ENCODE measurements at places on chromosomes 16 and 17. TPM values are rescaled to one million over a fixed set of nuclear protein-coding genes. Genes with fewer than 3 reads are reported as not detected.

GRCh38 chr17:77409282-77410161 lies 268.8 kb downstream of the SEC14L1 start:
- DNase-seq, result peak; percentile 90

GRCh38 chr17:1095090-1095852 lies 84.5 kb downstream of the ABR start:
- DNase-seq, result peak; percentile 80

DNA sequence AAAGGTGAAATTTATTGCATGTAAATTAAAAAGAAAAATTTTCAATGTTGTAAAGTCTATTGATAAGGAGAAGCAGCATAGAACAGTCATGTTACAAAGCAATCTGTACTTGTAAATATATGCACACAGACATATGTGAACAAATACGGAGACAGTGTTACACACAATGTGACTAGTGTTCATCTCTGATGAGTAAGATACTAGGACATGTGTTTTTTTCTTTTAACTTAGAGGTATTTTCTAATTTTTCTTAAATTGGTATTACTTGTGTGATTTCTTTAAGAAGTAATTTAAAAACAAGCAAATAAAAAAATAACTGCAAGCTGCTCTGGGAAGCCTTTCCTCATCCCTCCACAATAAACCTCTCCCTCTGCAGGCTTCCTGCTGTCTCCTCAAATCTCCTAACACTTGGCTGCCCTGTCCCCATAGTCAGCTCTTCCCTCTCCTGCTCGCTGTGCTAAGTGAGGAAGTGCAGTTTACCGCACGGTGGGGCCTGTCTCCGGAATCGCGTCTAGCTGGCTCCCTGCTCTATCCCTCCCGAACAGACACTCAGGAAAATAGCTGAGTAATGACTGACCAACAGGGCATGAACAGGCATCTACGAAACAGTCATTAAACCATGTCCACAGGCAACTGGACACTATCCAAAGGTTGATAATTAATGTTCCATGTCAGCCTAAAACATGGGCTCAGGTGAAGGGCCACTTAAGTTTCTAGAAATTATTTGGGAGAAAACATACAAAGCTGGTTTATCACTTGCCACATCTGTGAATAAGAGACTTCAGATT lies 35.9 kb downstream of the CMTM4 start:
- peak; percentile 75 for DNase-seq

DNA sequence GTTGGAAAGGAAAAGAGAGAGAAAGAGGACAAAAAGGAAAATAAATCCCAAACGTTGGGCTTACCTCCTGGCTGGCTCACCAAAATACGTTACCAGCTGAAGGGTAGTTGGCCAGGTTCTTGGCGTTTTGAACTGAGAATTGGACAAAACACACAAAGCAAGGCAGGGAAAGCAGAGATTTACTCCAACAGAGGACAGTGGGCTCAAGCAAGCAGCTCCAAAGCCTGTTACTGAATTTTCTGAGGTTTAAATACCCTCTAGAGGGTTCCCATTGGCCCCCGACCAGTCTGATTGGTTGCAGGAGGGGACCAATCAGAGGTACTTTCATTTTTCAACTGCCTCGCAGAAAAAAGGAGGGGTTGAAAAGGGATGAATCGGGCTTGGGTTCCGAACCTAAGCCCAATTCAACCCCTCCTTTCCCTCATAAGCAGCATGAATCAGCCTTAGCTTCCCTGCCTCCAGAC lies 55.6 kb upstream of the ALOX12 start:
- DNase-seq, result no peak

DNA sequence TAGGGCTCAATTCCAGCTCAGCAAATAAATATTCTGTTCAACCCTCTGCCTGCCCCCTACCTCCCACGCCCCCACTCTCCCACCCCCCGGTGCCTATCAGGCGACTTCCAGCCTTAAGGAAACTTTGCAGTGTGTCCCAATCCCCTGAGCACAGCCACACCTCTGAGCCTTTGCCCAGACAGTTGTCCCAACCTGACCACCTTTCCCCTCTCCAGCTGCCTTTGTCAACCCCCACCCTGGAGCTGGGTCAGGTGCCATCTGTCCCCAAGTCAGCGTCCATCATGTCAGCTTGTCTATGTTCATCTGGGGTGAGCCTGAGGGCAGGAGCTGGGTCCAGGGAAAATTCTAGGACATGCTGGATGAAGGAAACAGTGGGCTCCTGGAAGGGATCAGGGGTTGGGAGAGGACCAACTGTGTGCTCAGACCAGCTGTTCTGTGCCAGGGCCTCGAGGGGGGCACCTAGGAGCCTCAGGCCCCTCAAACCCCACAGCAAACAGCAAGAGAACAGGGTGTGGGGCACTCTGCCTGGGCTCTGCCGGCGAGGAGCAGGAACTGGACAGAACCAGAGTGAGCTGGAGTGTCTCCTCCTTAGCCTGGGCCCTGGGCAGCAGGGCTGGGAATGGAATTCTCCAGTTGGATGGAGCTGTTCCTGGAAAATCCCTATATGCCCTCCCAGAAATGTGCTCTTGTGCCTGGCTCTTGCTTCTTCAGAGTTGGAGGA lies 17.8 kb downstream of the CDH16 start:
- no peak for DNase-seq

Gene KRTAP1-5
- not detected for total RNA-seq

Gene CACNA1H
- 3.5 TPM for total RNA-seq

Gene C17orf75
- total RNA-seq, result 23.3 TPM

Gene FADS6
- not detected for total RNA-seq
